Fibroblast of the aortic adventitia (primary cell): ENCODE measurements at places on chromosomes 1 and 21. TPM values are rescaled to one million over a fixed set of nuclear protein-coding genes. Genes with fewer than 3 reads are reported as not detected.

GRCh38 chr21:37558676-37559211, 192.2 kb downstream of the DYRK1A start:
- no peak for DNase-seq

DNA sequence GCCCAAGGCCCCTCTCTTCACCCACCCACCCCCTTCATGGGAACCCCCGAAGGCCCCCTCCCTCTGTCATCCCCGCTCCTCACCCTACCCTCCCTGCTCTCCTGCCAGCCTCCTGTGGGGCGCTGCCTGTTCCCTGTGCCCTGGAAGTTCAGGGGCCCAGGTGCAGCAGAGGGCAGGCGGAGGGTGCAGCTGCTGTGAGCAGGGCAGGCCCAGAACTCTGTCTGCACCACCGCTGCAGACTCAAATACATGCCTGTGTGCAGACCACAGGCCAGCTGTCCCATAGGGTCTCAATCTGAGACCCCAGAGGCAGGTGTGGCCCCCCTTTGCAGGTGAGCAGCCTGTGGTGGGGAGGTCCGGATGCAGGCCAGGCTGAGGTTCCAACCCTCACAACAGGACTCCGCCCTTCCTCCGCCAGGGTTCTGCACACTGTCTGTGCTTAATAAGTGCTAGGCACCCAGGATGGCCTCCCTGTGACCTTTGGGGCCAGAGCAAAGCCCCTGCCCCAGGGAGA, 62.5 kb downstream of the WNT9A start:
- DNase-seq = no peak

Gene MNDA
- not detected in 2 replicates for total RNA-seq

DNA sequence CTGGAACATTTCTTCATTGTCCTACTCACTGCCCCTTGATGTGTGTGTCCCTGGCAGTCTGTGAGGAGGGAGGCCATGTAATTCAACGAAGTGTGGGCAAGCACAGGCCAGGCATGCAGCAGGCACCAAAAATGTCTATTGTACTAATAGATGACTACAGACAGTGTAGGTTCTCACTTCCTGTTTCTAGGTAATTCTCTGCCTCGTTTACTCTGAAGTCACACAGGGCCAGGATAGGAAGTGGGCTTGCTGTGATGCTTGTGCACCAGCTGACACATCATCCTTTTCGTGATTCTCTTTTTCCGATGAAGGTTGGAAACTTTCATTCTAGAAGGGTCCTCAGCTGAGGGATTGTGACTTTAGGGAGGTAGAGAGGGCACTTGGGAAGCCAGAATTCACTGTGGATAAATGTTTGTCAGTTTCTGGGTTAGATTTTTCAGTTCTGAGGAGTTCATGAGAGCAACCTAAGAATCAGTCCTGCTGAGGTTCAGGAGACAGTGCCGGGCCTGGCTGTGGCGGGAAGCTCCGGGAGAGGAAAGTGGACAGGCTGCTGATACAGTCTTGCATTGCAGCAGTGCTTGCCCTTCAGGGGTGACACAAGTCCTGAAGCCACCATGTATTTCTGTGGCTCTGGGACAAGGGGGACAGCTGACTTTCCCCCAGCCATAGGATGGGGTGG, 4.3 kb upstream of the CSF1 start:
- DNase-seq = no peak

Gene LCE1E
- not detected in 2 replicates for total RNA-seq

Gene RGSL1
- total RNA-seq = not detected in 2 replicates

Gene CYB561D1
- 8.1 and 10.1 TPM in 2 replicates for total RNA-seq

Gene TSPAN1
- total RNA-seq = 0.81 TPM in 1 of 2 replicates, not detected in the other

DNA sequence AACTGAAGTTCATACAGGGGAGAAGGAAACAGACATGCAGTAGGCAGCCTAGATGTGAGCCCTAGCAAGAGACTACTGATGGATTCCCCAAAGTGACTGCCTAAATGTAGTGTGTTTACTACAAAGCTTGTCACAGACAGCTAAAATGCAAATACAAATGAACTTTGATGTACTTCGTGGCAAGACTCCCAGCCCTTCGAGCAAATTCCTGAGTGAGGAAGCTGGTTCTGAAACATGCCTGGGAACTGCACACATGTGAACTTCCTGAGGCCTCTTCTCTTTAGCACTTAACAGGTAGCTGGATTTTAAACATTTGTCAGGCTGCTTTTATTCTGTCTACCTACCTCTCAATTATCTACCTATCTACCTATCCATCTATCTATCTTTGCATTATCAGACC, 6.7 kb upstream of the IRF2BP2 start:
- DNase-seq = peak; percentile 57

GRCh38 chr1:84795966-84796600, 96.9 kb downstream of the LPAR3 start:
- no peak for DNase-seq

DNA sequence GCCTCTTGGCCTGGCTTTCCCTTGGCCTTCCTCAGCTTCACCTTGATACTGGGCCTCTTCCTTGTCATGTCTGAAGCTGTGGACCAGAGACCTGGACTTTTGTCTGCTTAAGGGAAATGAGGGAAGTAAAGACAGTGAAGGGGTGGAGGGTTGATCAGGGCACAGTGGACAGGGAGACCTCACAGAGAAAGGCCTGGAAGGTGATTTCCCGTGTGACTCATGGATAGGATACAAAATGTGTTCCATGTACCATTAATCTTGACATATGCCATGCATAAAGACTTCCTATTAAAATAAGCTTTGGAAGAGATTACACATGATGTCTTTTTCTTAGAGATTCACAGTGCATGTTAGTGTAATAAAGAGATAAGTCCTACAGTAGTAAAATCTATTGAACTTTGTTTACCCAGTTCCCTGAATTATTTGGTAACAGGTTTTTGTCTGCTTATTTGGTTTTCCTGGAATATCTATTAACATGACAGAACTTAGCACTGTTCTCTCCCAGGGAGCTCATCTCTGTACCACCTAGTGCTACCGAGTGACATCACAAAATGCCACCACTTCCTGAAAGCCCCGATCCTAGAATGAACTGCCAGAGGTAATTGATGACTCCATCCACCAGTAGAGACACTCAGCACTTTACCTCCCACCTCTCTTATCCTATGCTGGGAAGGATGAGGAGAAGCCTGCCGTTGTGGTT, 22.2 kb downstream of the UBE2T start:
- no peak for DNase-seq

- DNase-seq = no peak
Measured at GRCh38 chr1:11740258-11741192, 4.6 kb downstream of the AGTRAP start.

DNA sequence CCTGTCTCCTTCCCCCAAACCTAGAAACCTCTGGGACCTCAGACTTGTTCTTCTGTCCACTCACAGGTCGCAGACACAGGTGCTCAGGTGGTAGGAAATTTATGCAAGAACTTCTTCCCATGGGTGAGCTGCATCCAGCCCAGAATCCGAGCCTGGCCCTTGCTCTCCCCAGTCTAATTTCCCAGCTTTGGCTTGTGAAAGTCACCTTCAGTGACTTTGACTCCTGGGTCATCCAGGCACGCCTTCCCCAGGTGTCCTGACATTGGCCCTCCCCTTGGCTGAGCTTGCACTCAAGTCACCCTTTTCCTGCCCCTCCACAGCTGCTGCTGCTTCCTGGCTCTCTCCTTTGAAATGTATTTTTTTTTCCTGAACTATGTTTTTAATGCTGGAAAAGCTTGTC, 6.6 kb downstream of the IPO13 start:
- no peak for DNase-seq

- peak; percentile 92 for DNase-seq
Measured at GRCh38 chr1:69911301-69911801, 294.0 kb downstream of the LRRC40 start.

Gene ST6GALNAC5
- 0.09 TPM in 1 of 2 replicates, not detected in the other for total RNA-seq

Gene C1orf115
- total RNA-seq = 0.09 TPM in 1 of 2 replicates, not detected in the other

DNA sequence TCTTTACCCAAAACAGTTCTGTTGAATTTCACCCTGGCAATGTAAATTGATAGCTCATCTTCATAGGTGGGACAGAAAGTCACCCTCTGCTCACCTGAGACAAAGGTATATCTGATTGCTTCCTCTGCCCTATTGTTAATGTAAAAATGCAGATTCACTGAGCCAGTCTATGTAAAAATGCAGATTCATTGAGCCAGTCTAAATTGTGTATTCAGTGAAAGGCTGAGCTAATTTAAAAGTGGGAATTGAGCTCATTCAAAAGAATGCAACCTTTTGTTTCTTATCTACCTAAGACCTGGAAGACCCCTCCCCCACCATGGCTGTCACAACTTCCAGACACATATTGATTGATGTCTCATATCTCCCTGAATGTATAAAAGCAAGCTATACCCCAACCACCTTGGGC, 4.8 kb upstream of the MYSM1 start:
- no peak for DNase-seq

DNA sequence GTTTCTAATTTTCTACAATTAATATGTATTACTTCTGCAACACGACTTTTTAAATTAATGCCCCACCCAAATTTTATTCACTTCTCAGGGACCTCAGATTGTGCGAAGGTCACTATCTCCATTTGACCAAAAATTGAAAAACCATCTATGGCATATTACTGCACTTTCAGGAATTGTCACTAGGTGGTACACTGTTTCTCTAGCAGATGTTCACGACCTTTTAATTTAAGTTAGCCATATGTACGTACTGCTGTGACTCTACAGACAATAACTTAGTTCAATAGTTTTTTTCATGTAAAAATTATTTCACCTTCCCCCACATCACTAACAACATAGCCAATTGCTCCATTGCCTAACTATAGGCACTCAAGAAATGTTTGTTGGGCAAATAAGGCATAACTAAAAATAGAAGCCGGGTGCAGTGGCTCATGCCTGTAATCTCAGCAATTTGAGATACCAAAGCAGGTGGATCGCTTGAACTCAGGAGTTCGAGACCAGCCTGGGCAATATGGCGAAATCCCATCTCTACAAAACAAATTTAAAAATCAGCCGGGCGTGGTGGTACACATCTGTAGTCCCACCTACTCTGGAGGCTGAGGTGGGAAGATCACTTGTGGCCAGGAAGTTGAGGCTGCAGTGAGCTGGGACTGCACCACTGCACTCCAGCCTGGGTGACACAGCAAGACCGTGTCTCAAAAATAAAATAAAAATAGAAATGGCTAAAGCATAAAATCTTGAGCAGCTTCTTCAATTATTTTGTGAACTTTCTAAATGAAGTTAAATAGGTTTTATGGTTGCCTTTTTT, 75.7 kb upstream of the PKN2 start:
- peak; percentile 43 for DNase-seq

GRCh38 chr1:15738416-15739113, 2.5 kb downstream of the SLC25A34 start:
- no peak for DNase-seq

Gene RGS1
- total RNA-seq = not detected in 2 replicates

Gene ECM1
- 8.0 and 45.2 TPM in 2 replicates for total RNA-seq

GRCh38 chr1:13911697-13912619, 212.0 kb downstream of the PRDM2 start:
- no peak for DNase-seq

Gene BACE2
- total RNA-seq = 122 and 127 TPM in 2 replicates

- no peak for DNase-seq
Measured at GRCh38 chr1:49424782-49425181, 599.0 kb downstream of the AGBL4 start.

Gene PRAMEF18
- total RNA-seq = not detected in 2 replicates

Gene CBR3
- 27.9 and 29.4 TPM in 2 replicates for total RNA-seq

Gene FAM72A
- 2.9 and 4.8 TPM in 2 replicates for total RNA-seq

Gene PRUNE1
- total RNA-seq = 3.4 and 10.8 TPM in 2 replicates

GRCh38 chr1:81069856-81070255, 730.9 kb upstream of the ADGRL2 start:
- no peak for DNase-seq

DNA sequence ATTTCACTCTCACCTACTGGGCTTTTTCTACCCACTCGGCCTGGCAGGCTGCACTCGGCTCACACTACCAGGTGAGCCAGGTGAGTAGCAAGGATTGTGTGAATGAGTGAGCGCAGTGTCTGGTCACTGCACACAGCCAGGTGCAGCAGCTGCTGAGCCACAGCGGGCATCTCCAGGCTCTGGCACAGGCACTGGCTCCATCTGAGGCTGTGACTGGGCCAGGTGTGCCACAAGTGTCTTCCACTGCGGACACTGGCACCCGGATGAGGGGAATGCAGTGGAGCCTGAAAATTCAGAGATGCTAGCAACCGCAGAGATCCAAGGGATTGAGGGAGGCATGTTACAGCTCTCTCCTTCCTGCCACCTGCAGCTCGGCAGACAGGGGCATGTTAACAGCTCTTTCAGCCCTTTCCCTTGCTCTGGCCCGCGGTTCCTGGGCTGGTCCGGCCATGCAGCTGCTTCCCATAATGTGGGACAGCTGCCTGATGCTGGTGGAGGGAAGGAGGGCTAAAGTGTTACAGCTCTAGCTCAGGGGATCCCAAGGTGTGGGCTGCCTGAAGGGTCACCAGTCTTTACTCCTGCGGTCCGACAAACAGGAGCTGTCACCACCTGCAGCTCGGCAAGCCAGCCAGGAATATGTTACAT, 1038.3 kb downstream of the AMY1C start:
- no peak for DNase-seq

DNA sequence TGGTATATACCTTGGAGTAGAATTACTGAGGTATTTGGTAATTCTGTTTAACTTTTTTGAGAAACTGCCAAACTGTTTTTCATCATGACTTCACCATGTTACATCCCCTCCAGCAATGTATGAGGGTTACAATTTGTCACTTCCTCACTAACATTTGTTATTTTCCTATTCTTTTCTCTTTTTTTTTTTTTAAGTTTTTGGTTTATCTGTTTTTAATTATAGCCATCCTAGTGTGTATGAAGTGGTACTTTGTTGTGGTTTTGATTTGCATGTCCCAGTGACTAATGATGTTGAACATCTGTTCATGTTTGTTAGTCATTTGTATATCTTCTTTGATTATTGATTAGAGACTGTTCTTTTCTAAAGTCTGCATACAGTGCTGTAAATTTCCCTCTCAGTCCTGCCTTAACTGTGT, 147.3 kb downstream of the HS2ST1 start:
- peak; percentile 32 for DNase-seq

Gene PIGR
- total RNA-seq = not detected in 2 replicates

Gene TTC24
- not detected in 2 replicates for total RNA-seq

DNA sequence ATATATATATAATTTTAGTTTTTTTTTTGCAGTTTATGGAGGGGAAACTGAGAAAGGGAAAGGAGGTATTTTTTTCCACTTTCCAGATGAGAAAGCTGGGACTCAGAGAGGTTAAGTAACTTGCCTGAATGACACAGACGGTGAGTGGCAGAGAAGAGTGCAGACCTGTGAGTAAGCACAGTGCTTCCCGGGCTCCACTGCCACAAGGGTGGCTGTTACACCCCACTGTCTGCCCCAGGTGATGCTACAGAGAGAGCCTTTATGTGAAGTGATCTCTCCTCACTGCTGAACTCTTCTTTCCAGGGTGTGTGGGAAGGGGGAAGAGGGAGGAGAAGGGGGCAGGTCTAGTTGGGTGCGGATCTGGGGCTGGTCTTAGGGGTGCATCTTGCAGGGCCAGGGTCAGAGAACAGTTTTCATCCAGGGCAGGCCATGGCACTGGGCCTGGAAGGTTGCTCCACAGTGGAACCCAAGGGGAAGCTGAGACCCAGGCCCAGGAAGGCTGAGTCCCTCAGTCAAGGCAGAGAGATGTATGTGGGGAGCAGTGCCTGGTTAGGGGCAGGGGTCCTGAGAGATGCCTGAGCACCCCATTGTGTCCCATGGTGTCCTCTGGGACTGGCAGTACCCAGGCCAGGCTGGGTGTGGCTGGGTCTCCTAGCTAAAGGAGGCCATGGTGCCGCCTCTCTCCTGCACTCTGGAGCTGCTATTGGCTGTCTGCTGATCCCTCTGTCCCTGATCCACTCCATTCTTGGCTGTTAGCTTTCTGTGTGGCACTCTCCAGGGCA, 357.5 kb downstream of the PTPRU start:
- DNase-seq = no peak
